ENCODE measurements at places on chromosomes 3 and 15.

DNA sequence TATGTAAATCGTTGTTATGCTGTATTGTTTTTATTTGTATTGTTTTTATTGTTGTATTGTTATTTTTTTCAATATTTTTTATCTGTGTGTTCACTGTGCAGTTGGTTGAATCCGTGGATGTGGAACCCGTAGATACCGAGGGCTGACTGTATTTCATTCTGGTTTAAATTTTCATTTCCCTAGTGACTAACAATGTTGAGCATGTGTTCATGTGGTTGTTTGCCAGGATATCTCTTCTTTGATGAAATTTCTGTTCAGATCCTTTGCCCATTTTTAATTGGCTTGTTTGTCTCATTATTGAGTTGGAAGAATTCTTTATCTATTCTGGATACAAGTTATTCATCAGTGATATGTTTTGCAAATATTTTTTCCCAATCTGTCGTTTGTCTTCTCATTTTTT, 29.7 kb downstream of the STOML1 start:
- DNase-seq = no peak

DNA sequence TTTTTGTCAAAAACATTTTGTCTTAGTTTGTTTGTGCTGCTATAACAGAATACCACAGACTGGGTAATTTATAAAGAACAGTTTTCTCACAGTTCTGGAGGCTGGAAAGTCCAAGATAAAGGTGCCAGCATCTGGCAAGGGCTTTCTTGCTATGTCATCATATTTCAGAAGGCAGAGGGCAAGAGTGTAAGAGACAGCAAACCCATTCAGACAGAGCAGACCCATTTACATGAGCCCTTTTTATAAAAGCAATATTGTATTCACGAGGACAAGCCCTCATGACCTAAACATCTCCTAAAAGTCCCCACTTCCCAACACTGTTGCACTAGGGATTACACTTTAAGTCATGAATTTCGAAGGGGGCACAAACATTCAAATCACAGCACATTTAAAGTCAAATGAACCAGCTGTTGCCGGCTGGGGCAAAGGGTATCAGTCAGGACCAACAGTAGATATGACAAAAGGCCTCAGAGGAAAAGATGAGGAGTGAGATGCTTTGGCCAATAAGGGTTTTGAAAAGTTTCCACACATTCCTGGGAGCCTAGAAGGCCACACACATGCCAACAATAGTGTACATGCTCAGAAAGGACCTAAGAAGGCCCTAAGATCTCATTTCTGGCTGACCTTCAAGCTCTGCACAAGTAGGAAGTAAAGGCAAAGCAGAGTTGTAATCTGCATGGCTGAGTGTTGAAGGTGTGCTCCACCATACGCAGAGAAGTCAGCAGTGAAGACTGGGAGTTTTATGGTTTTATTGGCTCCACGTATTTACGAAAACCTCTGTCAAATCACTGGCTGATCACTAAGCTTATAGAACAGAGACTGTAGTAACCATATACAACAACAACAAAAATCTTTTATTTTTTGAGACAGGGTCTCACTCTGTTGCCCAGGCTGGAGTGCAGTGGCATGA, 37.9 kb downstream of the UQCC5 start:
- DNase-seq = no peak

DNA sequence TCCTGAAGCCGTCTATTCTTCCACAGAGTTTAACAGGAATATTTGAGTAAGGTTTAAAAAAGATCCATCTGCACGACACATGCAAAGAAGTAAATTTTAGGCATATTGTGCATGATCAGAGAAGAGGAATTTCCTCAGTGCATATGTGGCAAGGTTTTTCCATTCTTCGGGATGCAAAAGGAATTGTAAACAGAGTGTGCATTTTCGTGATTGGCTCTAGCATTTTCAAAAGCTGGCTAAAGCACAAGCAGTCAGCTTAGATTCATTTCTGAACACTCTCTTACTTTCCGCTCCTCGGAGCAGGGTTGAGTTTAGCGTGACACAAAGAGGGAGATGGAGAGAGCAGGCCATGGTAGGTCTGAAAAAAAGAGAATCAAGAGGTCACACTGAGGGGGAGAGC, 128.2 kb downstream of the ADAMTS9 start:
- no peak for DNase-seq

DNA sequence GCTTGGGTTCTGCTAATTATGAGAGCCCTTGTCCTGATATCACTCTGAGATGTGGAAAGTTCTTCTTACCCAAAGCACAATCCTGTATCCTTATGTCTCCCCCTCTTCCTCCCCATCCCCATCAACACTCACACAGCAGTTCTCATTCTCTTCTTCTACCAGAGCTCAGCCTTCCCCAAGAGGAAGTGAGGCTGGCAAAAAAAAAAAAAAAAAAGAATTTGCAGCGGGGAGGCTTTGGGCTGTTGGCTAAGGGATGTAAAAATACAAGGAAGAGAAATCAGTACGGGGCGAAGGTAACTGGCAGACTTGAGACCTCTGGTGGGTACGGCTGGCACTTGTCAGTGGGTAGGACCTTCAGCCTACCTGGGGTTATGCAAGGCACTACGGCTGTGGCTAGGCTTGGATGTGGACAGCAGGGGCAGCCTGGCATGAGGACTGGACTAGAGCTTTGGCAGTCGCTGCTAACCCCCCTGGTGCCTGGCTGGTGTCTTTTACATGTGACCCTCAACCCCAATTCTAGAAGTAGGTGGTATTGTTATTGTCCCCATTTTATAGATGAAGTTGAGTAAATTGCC, 5.4 kb downstream of the VIPR1 start:
- no peak for DNase-seq

- no peak for DNase-seq
Observed at GRCh38 chr15:52520421-52520820, 8.3 kb downstream of the MYO5A start.

- DNase-seq = no peak
Observed at GRCh38 chr3:37712918-37713817, 148.5 kb upstream of the CTDSPL start.

DNA sequence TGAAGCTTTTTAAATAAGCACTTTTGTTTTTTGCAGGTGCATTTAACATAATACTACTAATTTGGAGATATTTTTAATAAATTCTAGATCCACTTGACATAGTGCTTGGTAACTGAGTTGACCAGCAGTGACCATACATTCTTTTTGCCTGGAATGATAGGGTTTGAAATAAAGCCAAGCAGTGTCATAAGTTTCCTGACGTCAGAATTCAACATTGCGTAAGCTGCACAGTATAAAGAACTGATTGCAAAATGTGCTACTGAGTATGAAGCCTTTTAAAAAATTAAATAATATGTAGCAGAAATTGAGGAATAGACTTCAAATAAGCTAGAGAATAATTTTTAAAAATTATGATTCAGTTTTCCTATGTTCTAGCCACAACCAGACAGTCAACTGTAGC, 454.6 kb upstream of the ARPP21 start:
- DNase-seq = no peak

- no peak for DNase-seq
Observed at GRCh38 chr15:70752193-70752635, 11.1 kb downstream of the UACA start.

DNA sequence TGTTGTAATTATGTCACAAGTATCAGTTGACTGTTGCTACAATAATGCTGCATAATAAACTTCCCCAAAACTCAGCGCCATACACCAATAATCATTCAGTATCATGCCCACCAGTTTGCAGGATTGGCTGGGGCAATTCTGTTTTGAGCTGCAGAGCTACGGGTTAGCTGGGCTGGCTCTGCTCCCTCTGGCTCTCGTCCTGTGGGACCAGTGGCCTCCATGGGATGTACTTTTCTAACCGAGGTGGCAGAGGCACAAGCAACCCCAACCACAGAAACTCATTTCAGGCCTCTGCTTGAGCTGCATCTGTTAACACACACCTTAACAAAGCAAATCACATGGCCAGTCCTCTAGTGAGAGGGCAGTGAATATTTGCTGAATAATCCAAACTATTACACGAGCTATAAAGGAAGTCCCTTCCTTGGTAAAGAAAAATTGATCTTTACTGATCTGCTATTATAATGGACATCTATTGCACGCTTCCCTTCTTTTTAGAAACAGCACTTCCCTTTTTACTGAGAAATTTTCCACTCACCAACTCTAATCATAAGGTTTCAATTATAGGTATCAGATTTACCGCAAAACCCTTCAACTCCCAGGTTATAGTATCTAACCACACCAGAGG, 10.9 kb upstream of the BCL2A1 start:
- DNase-seq = no peak

DNA sequence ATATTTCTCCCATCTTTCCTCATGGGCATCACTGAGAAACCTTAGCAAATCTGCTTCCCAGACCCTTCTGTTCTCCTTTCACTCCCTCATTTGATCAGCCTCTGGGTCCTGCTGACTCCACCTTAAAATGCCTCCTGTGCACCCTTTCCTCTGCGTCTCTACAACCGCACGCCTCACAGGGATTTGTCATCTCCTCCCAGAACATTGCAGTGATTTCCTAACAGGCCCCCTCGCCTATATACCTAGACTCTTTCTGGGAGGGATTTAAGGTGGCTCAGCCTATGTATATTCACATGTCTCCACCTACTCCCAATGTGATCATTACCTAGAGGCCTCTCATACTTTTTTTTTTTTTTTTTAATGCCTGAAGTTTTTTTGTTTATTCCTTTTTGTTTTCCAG, 69.2 kb downstream of the LIPC start:
- DNase-seq = no peak

GRCh38 chr3:129068291-129068886, 7.8 kb downstream of the GP9 start:
- no peak for DNase-seq
